Stimulated activated CD4-positive, alpha-beta T cell treated with anti-CD3 and anti-CD28 coated beads, TNF-alpha, amount 100 ng/mL, for 1 hour (primary cell): ENCODE measurements at places on chromosomes 11 and 22.

DNA sequence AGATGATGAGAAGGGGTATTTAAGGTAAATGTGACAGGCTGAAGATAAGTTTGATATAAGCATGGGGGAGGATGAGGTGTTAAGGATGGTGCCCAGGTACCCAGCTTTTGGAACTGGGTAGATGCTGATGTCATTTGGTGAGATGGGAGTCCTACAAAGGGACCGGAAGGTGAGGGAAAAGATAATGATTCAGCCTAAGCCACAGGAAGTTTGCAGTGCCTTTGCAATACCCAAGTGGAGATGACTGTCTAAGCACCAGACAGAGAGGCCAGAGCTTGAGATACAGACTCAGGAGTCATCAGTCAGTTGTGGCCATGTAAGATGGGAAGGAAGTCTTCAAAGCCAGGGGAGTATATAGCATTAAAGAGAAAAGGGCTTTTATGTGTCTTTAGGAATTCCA, 30.0 kb upstream of the SMCO4 start:
- no peak for DNase-seq

GRCh38 chr11:128828350-128828749, 38.7 kb downstream of the KCNJ1 start:
- no peak for DNase-seq

- DNase-seq: no peak
These were observed 20.3 kb downstream of the TEF start for GRCh38 chr22:41401781-41402648.

DNA sequence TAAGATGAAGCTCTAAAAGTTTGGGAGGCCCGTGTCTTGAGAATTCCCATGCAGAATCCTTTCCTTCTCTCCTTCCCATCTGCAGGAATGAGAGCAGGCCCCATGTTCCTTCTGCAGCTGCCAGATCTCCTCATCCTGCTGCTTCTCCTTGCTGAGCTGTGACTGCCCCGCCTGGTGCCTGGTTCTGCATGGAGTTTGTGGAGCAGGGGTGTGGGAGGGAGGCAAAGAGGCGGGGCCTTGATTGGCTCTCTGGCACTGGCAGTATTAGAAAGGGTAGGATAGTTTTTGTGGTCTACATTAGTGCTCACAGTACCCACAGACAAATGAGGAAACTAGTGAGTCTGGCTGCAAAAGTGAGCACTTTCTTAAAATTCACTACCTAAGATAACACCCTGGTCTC, 91.1 kb upstream of the CLPB start:
- no peak for DNase-seq

- no peak for DNase-seq
These were observed 35.9 kb upstream of the NUP50 start for GRCh38 chr22:45127866-45128265.

DNA sequence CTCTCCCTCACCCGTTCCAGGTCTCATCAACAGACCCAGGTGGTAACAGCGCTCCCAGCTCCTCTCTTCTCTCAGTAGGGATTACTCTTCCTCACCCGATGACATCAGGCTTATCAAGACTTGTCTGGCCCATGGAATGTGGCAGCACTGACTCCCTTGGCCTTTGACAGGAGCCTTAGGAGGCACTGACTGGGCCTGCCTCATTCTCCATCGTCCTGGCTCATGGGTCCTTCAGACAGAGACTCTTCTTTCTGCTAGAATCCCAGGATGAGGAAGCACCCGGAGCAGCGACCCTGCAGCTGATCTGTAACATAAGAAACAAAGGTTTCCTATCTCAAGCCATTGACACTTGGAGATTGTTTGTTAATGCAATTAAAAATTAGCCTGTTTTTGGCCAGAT, 1063.6 kb downstream of the TBC1D22A start:
- DNase-seq: no peak

GRCh38 chr11:72331761-72332160, 87.8 kb upstream of the PHOX2A start:
- DNase-seq: no peak

GRCh38 chr11:19072464-19072863, 11.9 kb upstream of the MRGPRX2 start:
- DNase-seq: no peak

DNA sequence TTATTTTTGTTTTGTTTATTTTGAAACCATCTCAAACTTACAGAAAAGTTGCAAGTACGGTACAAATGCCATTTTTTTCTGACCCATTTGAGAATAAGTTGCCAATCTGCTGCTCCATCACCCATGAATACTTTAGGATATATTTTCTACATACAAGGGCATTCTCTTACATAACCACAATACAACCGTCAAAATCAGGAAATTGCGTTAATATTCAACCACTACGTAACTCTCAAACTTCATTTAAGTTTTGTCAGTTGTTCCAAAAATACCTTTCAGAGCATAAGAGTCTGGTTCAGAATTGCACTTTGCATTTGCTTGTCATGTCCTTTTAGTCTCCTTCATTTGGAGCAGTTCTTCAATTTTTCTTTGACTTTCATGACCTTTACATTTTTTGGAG, 194.3 kb upstream of the BDNF start:
- DNase-seq: no peak

DNA sequence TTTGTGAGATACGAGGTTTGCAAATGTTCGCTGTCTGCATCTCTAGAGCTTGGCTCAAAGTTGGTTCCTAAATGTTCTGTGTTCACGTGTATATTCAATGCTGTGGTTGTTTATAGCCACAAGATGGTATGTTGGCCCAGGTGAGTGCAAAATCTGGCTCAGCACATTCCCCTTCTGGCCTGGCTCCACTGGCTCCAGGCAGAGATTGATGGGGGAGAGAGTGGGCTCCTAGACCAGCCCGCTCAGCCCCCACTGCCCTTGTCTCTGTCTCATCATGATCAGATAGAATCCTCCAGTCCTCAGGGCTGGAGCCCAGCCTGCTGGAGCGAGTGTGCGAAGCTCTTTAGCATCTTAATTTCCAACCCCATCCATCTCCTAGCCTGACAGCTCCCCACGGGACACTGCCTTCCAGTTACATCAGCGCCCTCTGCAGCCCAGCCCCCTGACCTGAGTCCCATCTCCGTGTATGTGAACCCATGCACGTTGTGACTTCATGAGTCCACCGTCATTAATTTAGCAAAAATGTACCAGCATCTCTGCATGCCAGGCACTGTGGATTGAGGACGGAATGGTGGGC, 2.0 kb downstream of the P2RX3 start:
- DNase-seq: no peak

DNA sequence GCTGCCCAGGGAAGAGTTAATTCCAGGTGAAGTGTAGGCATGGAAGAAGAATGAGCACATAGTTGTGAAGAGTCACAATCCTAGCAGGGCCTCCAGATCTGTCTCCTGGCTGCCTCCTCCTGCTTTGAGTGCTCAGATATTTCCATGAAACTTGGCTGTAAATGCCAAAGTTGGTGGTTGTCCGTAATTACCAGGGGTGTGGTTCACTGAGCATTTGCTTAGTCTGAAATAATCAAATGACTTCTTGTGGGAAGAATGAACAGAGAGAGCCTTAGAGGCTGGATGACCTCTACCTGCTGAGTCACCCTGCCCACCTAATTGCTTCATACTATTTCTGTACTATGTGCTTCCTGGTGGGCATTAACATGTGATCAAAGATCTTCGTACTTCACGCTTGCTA, 50.9 kb downstream of the APIP start:
- no peak for DNase-seq

DNA sequence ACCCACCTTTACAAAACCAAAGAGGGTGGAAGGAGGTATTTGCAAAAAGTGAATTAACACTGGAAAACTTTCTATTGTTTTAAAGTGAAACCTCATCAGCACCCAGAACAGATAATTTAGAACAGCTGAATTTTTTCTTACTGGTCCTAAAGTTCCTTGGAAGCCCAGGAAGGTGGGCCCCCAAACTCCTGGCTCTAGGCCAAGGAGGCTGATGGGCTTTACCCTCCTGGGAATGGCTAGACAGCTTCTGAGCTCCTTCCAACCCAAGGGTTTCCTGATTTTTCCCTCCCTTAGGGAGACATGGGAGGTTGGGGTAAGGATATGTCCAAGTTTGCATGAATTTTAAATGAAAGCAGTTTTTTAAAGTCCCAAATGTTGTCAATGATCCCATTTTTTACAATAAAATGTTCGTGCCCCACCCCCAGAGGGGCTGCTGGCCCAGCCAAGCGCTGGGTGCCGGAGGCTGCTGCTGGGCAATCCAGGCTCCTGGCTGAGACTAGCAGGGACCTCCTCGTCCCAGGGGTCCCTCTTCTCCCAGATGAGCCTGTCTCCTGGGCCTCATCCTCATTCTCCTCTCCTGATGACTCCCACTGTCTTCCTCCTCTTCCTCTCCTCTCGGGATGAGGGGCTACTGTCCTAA, 28.4 kb downstream of the RELT start:
- DNase-seq: no peak

GRCh38 chr11:27040302-27041115, at the start of gene BBOX1:
TSS of gene BBOX1 (plus strand) at chr11:27040815. CDS start at chr11:27055431, 14,616 bp downstream.
- DNase-seq: no peak

DNA sequence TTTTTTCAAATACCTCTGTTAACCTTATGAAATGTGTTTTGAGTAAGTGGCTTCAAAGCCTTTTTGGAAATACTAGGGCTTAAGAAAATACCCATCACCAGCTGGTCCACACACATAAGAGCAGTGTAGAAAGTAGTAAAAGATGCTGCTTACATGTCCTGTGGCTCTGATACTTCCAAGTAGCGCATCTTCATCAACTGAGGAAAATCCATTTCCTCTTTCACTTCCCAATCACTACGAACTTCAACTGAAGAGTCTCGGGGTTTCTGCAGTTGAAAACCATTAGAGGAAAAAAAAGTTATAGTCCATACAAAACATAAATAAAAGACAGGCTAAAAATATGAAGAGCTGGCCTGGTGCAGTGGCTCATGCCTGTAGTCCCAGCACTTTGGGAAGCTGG, 8.5 kb downstream of the EIF3D start:
- DNase-seq: no peak

GRCh38 chr11:96055706-96056387, 131.9 kb upstream of the MTMR2 start:
- DNase-seq: no peak

- DNase-seq: no peak
These were observed 43.5 kb downstream of the GGTLC2 start for GRCh38 chr22:22687638-22688500.

DNA sequence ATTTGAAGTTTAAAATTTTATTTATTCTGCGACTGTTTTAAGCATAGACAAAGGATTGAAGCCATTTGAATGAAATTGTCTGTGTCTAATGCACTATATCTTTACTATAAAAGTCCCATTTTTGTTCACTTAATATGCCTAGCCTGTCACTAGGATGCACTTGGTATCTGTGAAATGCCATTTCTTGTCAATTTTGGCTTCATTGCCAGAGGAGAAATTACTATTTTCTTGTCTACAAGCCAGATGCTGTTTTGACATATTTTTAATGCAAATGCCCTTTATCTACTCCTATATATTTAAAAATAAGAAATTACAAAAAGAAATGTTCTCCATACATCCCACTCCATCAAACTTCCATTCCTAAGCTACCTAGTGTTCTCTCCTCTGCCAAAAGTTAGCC, 1704.5 kb upstream of the RAG2 start:
- no peak for DNase-seq

DNA sequence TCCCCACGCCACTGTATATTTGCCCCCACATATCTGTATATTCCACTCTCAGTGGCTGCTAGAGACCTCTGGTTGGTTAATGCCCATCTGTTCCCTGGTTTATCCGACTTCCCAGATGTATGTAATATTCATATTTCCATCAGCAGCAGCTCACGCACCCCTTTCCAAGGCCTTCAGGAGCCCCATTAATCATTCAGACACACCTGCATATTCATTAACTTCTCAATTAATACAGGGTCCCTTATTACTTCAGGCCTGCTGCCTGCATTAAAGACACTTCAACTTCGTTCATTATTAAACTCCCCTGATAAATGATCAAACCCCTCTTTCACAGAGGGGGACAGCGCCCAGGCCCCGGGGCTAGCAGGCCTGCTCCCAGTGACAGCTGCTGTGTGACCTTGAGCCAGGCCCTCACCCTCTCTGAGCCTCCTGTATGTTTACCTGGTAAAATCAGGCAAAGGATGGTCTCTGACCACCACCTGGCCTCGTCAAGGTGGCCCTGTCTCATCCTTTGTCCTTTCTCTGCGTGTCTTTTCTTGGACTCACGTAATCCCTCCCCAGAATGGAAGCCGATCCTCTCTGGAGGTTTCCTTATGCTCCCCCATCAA, 34.5 kb downstream of the ELFN2 start:
- DNase-seq: no peak

DNA sequence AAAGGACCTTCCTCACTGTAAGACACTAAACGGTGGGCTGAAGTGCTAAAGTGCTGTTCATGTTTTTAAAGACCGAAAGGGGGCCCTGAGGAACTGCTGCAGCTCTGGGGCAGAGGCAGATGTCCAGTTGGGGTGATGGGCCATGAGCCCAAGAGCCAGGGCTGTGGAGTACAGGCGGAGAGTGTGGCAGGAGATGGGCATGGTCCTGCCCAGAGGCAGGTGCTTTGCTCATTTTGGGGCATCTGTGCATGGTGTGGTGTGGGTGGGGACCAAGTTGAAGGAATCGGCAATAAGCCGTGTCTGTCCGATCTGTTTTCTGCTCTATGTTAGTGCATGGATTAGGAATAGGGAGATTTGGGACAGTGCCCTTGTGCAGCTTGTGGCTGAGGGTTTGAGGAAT, 258.3 kb downstream of the NTM start:
- DNase-seq: no peak

GRCh38 chr11:36146437-36146836, 142.8 kb downstream of the COMMD9 start:
- no peak for DNase-seq

- DNase-seq: no peak
These were observed 31.2 kb downstream of the FLI1 start for GRCh38 chr11:128724891-128725611.

GRCh38 chr11:132772703-132773545, 759.4 kb downstream of the OPCML start:
- DNase-seq: no peak

DNA sequence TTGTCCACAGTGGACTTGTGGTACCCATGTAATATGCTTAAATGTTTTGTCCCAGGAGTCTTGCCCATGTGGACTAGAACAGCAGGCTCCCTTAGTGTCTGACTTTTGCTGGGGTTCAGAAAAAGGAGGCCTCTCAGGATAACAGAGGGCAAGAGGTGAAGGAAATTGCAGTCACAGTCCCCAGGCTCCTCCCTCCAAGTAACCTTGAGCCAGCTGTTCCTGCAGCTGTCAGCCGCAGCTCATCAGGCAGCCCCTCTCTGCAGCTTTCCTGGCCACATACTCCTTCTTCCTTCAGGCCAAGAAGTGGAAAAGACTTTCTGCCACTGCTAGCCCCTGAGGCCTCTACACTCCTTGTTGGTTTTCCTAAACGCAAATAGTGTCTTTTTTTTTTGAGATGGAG, 6.3 kb upstream of the MYO18B start:
- DNase-seq: no peak

GRCh38 chr22:24379536-24379935, 47.9 kb upstream of the ADORA2A start:
- no peak for DNase-seq

GRCh38 chr11:68282141-68282860, 10.5 kb upstream of the C11orf24 start:
- DNase-seq: no peak

GRCh38 chr11:65744026-65744698, 23.6 kb upstream of the RNASEH2C start:
- DNase-seq: no peak
